Stimulated activated CD8-positive, alpha-beta memory T cell treated with anti-CD3 and anti-CD28 coated beads, Interleukin-15, amount 100 ng/mL, for 4 hours (primary cell): ENCODE measurements at places on chromosomes 5 and 9.

DNA sequence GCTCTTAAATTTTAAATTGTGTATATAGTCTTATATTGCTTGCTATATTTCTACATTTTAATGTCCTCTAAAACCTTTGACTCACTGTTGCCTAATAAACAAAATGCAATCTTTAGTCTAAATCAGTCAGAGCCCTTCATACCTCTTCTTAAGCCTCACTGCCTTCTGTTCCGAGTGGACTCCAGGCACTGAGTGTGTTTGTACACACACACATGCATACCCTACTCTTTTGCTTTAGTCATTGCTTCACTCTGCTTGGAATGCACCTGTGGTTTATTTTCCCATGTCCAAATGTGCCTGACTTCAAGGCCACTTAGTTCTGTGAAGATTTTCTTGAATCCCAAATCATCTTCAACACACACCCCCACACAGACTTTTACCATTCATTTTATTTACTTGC lies 60.9 kb downstream of the SLC12A2 start:
- DNase-seq: no peak

DNA sequence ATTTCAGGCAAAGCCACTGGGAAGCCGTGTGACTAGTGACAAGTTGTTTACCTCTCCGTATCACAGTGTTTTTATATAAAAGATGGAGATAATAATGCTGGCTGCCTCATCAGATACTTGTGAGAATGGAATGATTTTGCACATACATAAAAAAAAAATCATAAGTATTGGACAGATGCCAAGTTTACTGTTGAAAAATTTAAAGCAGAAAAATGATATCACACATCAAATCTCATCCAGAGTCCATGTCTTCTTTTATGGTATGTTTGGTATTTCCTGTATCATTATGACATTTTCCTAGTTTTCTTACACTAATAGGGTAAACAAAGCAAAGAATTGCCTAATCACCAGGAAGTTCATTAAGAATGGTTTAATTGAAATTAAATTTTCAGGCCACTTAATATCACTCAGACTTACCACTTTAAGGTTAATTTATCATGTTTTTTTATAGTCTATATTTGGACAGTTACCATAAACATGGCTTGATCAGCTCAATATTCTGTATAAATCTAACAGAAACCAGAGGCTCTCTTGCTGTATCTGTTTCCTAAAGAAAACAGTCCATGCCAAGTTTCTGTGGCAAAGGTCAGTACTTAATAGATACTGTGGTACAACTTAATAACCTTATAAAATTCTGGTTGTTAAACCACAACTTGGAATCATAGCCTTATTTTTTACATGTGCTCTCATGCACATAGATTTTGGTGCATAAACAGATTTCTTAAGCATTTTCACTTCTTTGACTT lies 656.5 kb upstream of the RIOK2 start:
- DNase-seq: no peak

GRCh38 chr5:67880876-67881275 lies 334.7 kb upstream of the PIK3R1 start:
- DNase-seq: no peak

DNA sequence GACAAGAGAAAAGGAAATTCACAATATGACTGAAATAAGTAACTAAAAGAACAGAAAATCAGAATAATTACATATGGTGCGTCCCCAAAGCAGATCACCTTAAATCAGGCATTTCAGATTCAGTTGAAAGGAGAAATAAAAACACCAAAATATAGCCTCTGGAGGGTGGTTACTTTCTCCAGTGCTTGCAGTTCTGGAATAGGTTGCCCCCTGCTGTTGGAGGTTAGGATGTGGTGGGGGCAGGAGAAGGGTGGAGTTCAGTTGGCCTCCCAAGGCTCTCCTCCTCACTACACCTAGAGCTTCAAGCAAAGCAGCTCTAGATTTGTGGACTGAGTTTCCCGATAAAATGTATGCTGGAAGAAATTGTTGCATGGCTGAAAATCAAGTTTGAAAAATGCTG lies 338.2 kb upstream of the TLE4 start:
- DNase-seq: no peak

DNA sequence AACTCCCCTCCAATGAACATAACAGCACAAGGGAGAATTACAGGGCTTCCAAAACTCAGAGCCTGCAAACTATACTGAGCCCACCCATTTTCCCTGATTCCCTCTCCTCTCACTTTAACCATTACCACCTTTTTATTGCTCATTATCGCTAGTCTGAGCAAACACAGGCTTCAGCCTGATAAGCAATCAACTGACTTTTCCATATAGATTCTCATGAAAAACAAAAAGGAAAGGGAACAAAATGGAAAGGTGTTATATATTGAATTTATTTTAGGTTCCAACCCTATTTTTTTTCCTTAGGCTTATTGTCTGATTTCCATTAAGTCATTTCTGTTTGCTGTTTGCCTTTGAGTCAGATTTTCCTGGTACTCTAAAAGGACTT lies 27.9 kb downstream of the SEMA6A start:
- DNase-seq: no peak

- DNase-seq: no peak
These were observed 160.9 kb downstream of the CETN3 start for GRCh38 chr5:90248640-90249039.

GRCh38 chr5:158483281-158483860 lies 616.3 kb downstream of the EBF1 start:
- no peak for DNase-seq

GRCh38 chr5:79628276-79628675 lies 16.0 kb downstream of the TENT2 start:
- no peak for DNase-seq

DNA sequence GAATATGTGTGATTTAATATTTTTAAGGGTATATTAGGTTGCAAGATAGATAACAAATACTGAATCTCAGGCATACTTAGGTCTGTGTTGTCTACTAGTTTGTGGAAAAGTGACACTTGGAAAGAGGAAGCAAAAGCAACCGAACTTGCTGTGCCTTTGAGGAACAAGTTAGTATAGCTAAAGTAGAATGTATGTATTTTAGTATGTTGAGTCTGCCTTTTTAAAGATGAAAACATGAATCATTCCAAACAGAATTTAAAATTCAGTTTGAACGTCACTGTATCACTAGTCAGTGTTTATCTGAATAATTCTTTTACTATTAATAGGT lies 12.9 kb downstream of the TLE4 start:
- DNase-seq: no peak

DNA sequence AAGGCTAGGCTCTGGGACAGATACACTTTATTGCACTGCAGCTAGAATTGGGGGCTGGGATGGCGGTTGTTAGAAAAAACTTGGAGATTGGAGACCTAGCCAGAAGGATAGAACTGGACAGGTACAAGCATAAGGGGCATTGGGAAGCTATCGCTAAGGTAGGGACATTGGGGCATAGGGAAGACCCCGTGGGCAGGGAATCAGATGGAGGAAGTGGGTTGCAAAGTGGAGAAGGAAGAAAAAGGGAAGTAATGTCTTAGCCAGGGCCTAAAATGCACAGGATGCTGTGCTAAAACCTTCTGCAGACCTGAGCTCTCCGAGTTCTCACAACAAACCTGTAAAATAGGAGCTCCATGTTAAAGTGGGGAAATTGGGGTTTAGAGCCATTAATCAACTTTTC lies 178.2 kb downstream of the ZDHHC21 start:
- no peak for DNase-seq

DNA sequence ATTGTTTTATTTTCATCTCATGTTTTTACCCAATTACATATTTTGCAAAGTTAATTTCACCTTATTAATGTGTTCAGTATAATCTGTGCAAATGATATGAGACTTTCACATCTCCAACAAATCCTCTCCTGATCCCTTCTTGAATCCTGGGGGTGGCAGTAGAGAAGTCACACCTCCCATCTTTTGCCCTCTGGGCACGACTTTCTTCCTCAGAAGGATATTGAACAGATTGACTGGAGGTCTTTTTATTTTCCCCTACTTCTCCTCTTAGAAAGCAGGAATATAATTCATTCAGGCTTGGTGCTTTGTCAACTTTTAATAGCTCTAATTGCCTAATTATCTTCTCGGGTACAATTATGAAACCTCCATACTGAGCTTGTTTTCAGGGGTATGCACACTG lies 1037.1 kb upstream of the NUDT12 start:
- DNase-seq: no peak

DNA sequence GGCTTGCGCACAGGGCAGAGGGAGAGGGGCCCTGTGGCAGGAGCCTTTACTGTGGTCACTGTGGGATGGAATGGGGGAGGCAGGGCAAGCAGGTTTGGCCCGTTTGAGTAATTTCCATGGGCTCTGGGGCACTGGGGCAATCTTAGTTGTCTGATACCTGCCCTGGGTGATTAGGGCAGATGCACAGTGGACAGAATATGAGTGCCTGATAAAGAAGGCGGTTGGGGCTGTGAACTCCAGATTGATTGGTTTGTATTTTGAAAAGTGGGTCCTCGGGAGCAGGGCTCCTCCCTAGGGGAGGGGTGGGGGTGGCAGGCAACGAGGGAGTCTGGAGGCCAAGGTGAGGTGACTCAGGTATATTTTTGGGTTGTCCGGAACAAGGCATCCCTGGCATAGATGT lies 247.5 kb downstream of the NSG2 start:
- no peak for DNase-seq

- no peak for DNase-seq
These were observed 166.4 kb downstream of the PBX3 start for GRCh38 chr9:125913551-125913950.

DNA sequence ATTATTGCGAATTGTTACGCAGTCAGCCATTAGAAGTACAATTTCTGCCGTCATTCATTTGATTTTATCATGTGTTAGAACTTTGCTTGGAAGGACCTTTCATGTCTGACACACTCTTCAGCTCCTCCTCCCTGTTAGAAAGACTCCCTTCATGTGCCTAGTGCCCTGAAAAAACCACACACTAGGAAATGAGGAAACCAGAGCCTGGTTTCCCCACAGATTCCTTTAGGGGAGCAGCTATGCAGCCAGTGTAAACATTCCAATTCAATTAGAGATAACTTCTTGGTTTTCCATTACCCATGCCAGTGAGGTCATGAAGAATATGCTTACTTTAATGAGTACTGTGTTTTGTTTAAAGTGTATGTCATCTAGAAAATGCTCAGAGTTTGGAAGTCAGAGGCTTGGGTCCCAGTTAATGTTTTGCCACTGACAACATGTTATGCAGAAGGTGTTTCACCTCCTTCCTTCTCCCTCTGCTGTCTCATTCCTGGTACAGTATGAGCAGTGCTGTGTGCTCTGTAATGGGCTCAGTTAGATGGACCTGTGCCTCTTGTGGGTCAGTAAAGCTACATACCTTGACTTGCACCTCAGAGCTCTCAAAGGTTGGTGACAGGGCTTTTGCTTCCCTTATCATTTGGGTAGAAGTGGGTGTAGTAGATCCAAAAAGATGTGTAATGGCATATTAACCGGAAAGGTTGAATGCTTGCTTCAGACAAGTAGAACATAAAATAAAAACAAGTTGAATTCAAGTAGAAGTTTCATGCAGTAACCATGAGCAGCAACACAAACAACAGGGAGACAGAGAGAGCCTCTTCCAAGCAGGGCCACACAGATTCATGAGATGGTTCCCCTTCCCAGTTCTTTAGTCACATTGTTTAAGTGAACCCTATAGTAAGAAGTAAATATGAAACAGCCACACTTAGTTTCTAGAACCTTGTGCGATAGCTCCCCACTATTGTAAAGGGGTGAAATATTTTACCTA lies 52.6 kb upstream of the TNFAIP8 start:
- DNase-seq: no peak

GRCh38 chr5:90221951-90222350 lies 187.6 kb downstream of the CETN3 start:
- DNase-seq: no peak

DNA sequence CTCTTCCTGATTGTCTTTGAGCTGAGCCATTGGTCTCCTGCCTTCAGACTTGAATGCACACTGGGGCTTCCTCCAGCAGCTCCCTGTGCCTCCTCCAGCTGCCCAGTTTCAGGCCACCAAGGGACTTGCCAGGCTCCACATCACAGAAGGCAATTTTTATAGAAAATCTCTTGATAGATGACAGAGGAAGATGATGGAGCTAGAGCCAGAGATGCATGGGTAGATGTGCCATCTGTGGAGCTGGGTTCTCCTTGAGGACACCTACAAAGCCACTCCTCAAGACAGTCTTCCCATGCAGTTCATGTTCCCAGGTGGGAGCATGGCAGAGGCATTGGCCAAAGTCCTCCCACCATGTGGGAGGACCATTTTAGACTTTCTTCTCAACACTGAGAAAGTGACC lies 239.6 kb upstream of the IRX1 start:
- no peak for DNase-seq

- DNase-seq: no peak
These were observed 1.0 kb downstream of the TRPC7 start for GRCh38 chr5:136364307-136364706.

DNA sequence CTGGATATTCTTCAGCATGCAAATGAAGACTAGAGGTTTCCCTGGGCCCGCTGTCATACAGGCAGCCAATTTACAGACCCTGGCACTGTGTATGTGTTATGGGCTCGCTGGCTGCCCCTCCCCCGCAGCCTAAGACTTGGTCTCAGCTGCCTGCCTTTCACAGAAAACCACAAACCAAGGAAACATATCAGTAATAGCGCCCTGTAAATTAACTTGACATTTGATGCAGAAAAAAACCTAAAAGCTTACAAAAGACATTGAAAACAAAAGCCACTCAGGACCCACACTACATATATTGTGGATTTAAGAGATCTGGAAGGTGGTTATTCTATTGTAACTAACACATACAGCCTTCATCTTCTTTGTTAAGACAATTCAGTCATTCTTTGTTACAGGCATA lies 287.0 kb upstream of the TMEM161B start:
- no peak for DNase-seq

GRCh38 chr9:84781931-84782866 lies 112.7 kb downstream of the NTRK2 start:
- no peak for DNase-seq

GRCh38 chr5:80507663-80508062 lies 19.8 kb downstream of the FAM151B start:
- DNase-seq: no peak

- DNase-seq: no peak
These were observed 4.3 kb downstream of the MGAT4B start for GRCh38 chr5:179802207-179802883.

DNA sequence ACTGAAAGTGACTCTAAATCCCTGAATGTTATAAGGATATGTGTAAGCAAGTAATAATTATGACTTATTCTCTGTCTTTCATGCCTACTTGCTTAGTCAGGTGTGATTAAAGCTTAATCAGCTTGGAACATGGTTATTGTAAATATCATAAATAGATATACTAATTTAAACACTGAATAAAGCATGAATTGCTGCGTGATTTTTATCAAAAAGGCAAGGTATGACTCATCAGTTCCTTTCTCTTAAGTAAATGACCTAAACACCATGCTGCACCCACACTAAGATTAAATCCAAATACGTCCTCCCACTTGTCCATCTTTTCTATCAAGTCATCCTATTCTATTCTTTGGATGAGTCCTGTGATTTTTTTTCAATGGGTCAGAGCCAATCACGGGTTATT lies 124.6 kb upstream of the MTAP start:
- no peak for DNase-seq

DNA sequence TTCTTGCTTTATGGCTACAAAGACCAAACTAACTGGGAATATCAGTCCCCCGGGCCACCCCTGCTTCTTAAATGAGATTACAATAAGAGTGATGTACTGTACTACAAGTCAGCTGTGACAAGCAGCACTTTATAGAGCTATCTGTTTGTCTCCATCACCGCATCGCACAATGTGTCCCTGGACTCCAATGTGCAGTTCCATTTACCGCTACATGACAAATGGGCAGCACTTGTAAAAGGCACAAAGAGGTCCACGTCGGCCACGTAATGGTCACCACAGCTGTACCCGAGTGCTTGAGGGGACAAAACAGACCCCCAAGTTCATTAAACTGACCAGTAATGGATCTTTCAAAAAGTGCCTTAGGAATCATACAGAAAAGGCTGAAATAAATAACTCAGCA lies 54.1 kb downstream of the PSMB7 start:
- no peak for DNase-seq

GRCh38 chr5:161284445-161284844 lies 262.1 kb downstream of the GABRB2 start:
- DNase-seq: no peak
